ENCODE measurements at places on chromosomes 1 and 21.

GRCh38 chr1:247243524-247244137, 12.2 kb upstream of the VN1R5 start:
- DNase-seq: no peak

DNA sequence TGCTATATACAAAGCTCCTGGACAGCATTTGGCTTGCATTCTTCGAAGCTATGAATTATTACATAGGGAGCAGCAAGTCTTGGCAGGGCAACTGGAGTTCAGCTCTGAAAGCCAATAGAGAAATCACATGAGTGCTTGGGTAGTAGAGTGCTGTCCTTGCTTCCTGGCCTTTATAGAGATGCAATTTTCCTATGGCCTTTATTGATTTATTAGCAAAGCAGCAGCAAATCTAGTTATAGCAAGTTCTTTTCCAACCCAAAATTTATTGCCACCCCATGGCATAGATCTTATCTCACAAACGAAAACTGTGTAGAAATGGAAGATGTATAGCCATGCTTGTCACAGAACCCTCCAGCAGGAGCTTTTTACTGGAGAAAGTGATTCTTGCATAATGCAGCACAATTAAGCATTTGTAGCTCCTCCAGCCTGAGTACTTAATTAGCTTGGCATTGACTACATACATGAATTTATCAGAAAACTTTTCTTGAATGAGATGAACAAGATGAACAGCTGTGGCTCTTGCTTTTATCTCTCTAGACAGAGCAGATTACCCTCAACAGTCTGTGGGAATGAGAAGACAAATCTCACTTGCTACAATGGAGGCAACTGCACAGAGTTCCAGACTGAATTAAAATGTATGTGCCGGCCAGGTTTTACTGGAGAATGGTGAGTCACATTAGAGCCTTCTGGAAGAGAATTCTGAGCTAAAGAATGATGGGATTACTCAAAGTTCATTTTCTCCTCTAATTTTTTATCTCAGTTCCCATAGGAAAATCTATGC, 170.1 kb downstream of the CRB1 start:
- DNase-seq: no peak

DNA sequence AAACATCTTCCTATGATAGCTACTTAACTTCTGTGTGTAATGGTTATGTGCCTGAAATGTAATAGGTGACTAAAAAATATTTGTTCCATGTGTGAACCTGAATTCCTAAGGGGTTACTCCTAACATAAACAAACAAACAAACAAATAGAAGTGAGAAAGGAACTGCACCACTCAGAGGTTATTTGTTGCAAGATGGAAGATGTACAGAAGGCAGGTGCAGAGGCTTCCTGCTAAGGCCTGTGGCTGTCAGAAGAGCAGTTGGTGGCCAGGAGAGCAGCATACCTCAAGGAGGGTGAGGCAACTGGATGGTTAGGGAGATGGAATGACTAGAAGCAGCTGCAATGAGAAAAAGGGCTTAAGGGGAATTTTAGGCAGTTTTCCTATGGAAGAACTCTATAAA, 940.6 kb downstream of the TTLL7 start:
- no peak for DNase-seq

DNA sequence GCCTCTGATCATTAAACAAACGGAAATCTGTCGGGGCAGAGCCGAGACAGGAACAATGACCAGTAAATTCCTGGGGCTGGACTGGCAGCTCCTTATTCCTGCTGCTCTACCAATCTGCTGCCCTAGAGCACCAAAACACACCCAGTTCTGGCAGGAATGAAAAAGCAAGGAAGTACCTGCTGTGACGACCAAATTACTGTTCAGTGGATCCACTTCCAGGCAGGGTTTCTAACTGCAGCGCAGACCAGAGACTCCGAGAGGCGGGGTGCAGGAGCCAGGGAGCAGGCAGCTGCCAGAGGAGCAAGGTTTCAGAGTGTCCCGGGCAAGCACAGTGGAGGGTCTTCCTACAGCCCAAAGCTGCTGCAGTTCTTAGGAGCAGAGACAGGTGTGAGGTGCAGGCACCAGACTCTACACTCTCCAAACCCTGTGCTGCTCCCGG, 32.4 kb downstream of the KANK4 start:
- no peak for DNase-seq

DNA sequence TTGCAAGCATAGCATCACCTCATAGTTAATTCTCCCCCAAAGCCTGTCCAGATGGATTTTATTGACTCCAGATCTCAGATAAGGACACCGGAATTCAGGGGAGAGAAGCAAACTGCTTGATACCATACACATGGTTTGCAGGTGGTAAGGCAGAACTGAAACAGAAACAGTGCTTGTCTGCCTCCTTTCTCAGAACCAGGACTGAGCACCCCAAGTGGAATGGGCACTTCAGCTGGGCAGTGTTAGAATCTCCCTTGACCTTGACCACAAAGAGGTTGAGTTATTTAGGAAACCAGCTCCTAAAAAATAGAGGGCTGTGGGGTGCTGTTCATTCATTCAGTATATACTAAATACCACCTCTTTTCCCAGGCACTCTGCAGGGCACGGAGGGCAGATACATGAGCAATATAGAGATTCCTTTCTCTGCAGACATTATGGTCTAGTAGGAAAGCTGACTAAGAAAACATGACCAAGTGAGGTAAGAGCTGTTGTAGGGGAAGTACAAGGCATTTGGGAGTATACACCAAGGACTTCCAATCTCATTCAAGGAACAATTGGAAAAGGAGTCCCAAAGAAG, 185.2 kb downstream of the C1orf94 start:
- DNase-seq: no peak
